Fibroblast of skin of scalp (primary cell): ENCODE measurements at places on chromosomes 7 and 10.
A peak's percentile ranks its signal among the peaks of the same experiment; 100 is the strongest.

- DNase-seq: peak; percentile 55
Observed at GRCh38 chr7:120272261-120272660, 714 bp upstream of the KCND2 start.

GRCh38 chr7:99000196-99000903 lies 122.0 kb downstream of the TRRAP start:
- DNase-seq: no peak

GRCh38 chr10:8386781-8387180 lies 332.3 kb downstream of the GATA3 start:
- DNase-seq: no peak

GRCh38 chr10:33117816-33118215 lies 159.8 kb upstream of the ITGB1 start:
- DNase-seq: no peak

DNA sequence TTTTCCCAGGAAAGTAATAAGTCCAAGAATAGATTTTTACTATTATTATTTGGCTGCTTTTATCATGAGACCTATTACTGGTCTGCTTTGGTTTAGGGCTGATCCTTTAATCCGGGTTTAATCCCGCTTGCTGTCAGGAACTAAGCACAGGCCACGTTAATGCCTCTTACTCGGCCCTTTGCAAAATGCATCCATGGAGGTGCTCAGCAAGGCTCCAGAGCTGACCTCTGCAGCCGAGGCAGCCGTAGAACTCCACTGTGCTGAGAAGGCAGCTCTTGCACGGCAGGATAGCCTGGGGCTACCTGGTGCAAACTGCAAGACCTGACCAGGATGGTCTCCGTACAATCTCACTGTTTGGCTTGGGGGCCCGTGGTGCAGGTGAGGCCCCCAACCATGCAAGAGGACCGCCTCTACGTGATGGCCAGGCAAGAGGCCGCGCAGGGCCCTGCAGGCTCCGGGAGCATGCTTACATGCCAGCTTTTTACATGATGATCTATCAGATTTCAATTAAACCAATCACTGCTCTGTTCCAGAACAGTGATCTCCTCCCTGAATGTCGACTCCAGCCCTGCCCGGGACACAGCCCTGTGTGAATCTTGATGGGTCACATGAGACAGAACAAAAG lies 10.4 kb upstream of the CALML3 start:
- DNase-seq: no peak
